ENCODE measurements at places on chromosomes 12 and 14. TPM values are rescaled to one million over a fixed set of nuclear protein-coding genes. Genes with fewer than 3 reads are reported as not detected.

SRRM4 gene
- 0.43 TPM for total RNA-seq

STXBP6 gene
- total RNA-seq, result 41.4 TPM

CLEC9A gene
- not detected for total RNA-seq

P3H3 gene
- 10.3 TPM for total RNA-seq

MAP1LC3B2 gene
- total RNA-seq, result 3.5 TPM

FBLN5 gene
- total RNA-seq, result 85.3 TPM

GABARAPL1 gene
- total RNA-seq, result 282 TPM

OR10G2 gene
- total RNA-seq, result not detected

BLTP3B gene
- 10.7 TPM for total RNA-seq

ARHGEF40 gene
- total RNA-seq, result 25.5 TPM

CLEC2B gene
- 6.8 TPM for total RNA-seq
